Activated naive CD4-positive, alpha-beta T cell treated with anti-CD3 and anti-CD28 coated beads for 36 hours (primary cell): ENCODE measurements at places on chromosomes 3 and 15. TPM values are rescaled to one million over a fixed set of nuclear protein-coding genes. Genes with fewer than 3 reads are reported as not detected.

Gene SKOR1
- total RNA-seq = 0.07 TPM

- H3K27me3 ChIP-seq = peaks cover 21% of the 10 kb centered on the region
- H3K4me3 ChIP-seq = no peak overlapping the region
- H3K4me1 ChIP-seq = no peaks in the 10 kb centered on the region
- no peak for DNase-seq
- no peaks in the 10 kb centered on the region for H3K36me3 ChIP-seq
These were observed 126.2 kb downstream of the MDFIC2 start for GRCh38 chr3:70186221-70186620.

DNA sequence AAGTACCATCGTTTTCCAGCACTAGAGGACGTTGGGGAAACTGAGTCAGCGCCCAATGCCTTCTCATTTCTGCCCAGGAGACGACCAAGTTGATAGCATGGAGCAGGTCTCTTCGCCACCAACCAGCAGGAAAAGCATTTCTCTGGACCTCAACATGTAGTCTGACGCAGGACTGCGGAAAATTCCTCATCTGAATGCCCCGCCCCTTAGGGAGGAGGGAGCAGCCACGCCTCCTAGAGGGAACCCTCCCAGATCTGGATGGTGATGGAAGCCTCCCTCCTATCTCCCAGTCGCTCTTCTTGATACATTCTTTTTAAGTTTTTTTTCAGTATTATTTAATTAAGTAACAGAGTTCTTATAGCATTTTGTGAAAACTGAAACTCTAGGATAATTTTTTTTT, 17.4 kb upstream of the MINDY4B start:
- peaks cover 4% of the 10 kb centered on the region for H3K4me1 ChIP-seq
- DNase-seq = no peak
- H3K36me3 ChIP-seq = no peaks in the 10 kb centered on the region
- H3K4me3 ChIP-seq = no peak overlapping the region
- peaks cover 5% of the 10 kb centered on the region for H3K27me3 ChIP-seq
- H3K27ac ChIP-seq = no peak overlapping the region

DNA sequence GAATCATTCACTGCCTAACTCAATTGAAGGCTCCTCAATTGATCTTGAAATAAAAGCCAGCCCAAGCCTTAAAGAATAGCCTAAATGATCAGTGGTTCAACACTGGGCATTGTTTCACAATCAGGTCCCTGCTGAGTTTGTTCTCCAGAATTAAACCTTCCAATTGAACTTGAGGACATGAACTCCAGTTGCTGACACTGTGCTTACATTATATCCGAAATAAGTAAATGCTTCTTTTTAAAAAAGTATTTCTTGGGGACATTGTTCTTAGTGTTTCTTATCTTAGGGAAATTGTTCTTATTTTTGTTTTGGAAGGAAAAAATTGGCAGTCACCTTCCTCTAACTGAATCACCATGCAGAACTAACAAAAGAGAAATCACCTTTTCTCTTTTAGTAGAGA, 450.2 kb downstream of the RBMS3 start:
- H3K4me3 ChIP-seq = no peak overlapping the region
- H3K36me3 ChIP-seq = no peaks in the 10 kb centered on the region
- no peak overlapping the region for H3K27ac ChIP-seq
- H3K4me1 ChIP-seq = no peaks in the 10 kb centered on the region
- no peak for DNase-seq

Gene GOLGA6L10
- 1.4 TPM for total RNA-seq

DNA sequence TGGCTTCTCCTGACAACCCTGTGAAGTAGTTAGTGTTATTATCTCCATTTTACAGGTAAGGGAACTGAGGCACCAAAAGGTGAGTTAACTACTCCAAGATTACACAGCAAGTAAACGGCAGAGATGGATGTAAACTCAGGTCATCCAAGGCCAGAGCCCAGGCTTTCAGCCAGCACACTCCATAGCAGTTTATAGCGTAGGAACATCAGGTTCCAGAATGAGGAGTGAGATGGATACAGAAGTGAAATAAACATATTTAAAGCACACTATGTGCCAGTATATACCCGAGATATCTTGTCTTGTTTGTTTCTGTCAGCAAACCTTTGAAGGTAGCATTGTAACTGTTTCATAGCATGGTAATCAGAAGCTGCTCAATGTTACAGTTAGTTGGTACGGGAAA, 279.0 kb downstream of the OXSM start:
- no peaks in the 10 kb centered on the region for H3K36me3 ChIP-seq
- no peak for DNase-seq
- no peaks in the 10 kb centered on the region for H3K4me1 ChIP-seq
- H3K4me3 ChIP-seq = no peak overlapping the region
- no peaks in the 10 kb centered on the region for H3K27me3 ChIP-seq

DNA sequence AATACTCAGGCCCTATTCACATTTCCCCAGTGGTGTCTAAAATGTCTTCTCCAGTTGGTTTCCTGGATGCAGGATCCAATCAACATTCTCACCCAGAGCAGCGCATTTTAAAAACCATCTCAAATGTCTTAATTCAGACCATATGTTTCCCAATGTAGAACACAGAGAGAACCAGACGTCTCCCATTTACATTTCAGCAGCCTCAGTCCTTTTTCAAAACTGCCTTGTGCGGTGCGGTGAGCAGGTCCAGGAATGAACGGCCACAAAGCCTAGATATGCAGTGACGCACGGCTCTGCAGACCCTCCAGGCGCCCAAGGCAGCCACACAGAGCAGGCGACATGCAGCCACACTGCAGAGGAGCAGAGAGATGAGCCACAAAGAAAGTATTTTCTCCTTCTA, 66.1 kb upstream of the MEX3B start:
- H3K4me3 ChIP-seq = no peak overlapping the region
- peaks cover 2% of the 10 kb centered on the region for H3K4me1 ChIP-seq
- no peaks in the 10 kb centered on the region for H3K27me3 ChIP-seq
- H3K36me3 ChIP-seq = no peaks in the 10 kb centered on the region
- no peak overlapping the region for H3K27ac ChIP-seq
- DNase-seq = no peak

DNA sequence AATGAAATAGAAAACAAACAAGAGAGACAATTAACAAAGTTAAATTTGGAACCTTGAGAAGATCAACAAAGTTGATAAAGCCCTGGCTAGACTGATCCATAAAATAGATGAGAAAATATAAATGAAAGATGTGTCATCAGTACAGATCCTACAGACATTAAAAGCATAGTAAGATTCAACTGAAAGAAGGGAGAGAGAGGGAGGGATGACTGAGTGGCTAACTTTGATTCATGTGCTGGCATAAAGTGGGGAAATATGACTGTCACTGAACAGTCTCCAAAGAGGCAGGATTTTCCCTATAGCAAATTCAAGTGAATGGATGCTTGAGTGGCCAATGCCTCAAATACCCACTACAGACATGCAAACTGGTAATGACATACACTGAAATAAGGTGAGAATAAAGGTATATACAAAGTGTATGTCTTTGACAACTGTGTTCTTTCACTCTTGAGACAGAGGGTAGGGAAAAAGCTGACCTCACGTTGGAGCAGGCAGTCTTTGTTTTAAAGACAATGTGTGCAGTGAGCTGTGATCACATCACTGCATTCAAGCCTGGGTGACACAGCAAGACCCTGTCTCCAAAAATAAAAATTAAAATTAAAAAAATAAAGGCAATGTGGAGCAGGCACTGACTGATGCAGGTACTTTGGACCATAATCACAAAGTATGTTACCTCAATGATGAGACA, 35.9 kb upstream of the CHD2 start:
- peaks cover 3% of the 10 kb centered on the region for H3K36me3 ChIP-seq
- H3K4me1 ChIP-seq = no peaks in the 10 kb centered on the region
- H3K27ac ChIP-seq = no peak overlapping the region

Gene SLC24A5
- not detected for total RNA-seq

Gene ASB14
- not detected for total RNA-seq

DNA sequence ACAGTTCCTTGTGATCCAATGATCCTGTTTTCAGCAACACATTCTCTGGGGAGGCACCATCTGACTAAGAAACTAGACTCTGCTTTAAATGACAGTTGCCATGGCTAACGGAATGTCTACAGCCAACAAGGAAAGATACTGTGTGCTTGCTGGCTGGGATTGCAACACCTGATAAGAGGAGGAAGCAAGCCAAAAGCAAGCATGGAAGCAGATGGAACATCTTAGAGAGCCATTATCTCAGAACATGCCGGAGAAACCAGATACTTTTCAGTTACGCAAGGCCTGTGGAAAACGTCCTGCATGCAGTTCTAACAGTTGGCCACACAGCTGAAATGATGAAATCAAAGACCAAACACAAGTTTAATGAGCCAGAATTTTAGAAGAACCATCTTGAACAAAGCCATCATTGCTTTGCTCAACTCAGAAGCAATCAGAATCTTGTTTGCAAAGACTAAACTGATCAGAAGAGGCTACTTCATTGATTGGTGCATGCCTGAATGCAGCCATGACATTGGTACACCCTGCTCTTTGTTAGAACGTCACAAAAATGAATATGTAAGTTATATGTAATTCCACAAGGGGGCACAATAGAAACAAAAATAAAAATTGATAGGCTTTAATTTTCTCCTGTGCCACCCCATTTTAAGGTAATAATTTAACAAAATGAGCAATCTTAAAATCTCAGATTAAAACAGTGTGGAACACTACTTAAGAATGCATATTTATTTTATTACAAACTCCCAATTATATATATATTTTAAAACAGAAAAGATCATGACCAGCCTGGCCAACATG, 50.8 kb downstream of the GXYLT2 start:
- peak; percentile 26 for DNase-seq
- H3K27me3 ChIP-seq = no peaks in the 10 kb centered on the region
- H3K4me1 ChIP-seq = no peaks in the 10 kb centered on the region
- no peak overlapping the region for H3K27ac ChIP-seq
- no peaks in the 10 kb centered on the region for H3K36me3 ChIP-seq
- H3K4me3 ChIP-seq = no peak overlapping the region

Gene LIPH
- total RNA-seq = not detected

DNA sequence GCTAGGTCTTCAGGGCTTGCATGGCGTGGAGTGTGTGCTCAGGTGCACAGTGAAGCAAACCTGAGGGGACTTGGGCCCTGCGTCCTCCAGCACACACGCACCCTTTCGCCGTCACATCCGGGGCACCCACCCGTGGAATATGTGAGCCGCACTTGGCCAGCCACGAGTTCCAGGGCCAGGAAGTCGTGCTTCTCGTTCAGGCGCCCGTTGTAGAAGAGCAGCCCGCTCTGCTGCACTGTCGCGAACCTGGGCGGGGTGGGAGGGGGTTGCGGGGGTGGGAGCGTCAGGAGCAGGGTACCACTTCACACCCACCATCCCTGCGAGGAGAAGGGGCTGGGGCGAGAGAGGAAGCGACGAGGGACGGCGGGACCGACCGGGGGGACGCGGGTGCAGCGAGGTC, 7.1 kb downstream of the CELSR3 start:
- H3K27me3 ChIP-seq = peaks cover 13% of the 10 kb centered on the region
- peak overlapping the region; percentile 71 for H3K27ac ChIP-seq
- H3K36me3 ChIP-seq = no peaks in the 10 kb centered on the region
- peak overlapping the region; percentile 76 for H3K4me3 ChIP-seq

GRCh38 chr3:40317061-40317855, 7.8 kb downstream of the EIF1B start:
- no peak overlapping the region for H3K4me3 ChIP-seq
- no peaks in the 10 kb centered on the region for H3K27me3 ChIP-seq
- H3K36me3 ChIP-seq = peaks cover 8% of the 10 kb centered on the region
- H3K4me1 ChIP-seq = peaks cover 7% of the 10 kb centered on the region
- no peak overlapping the region for H3K27ac ChIP-seq

Gene SLC12A1
- not detected for total RNA-seq

GRCh38 chr15:100245855-100246254, 95.9 kb downstream of the ADAMTS17 start:
- no peak for DNase-seq
- H3K36me3 ChIP-seq = peaks cover 3% of the 10 kb centered on the region
- H3K27ac ChIP-seq = no peak overlapping the region
- no peaks in the 10 kb centered on the region for H3K27me3 ChIP-seq
- H3K4me3 ChIP-seq = no peak overlapping the region

Gene SCN11A
- total RNA-seq = 0.05 TPM

- no peak overlapping the region for H3K27ac ChIP-seq
- H3K4me3 ChIP-seq = no peak overlapping the region
- H3K36me3 ChIP-seq = no peaks in the 10 kb centered on the region
- peaks cover 13% of the 10 kb centered on the region for H3K4me1 ChIP-seq
These were observed 35.2 kb downstream of the DNASE1L3 start for GRCh38 chr3:58175437-58176184.

DNA sequence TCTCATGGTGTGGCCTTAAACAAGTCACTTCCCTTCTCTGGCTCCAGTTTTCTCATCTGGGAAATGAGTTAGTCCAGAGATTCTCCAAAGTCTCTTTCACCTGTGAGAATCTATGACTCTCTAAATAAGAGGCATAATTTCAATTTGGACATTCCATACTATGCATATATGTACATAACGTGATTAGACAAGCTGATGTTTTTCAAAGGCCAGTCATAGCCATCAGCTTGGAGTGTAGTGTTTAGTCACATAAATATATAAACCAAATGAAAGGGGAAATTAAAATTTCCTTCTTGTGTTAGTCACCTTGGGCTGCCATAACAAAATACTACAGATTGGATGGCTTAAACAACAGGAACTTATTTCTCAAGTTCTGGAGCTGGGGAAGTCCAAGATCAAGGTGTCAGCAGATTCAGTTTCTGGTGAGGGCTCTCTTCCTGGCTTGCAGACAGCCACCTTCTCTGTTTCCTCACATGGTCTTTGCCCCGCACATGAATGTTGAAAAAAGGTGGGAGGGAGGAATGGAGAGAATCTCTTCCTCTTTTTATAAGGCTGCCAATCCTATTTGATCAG, 19.4 kb downstream of the TMEM41A start:
- H3K36me3 ChIP-seq = peaks cover 25% of the 10 kb centered on the region
- no peaks in the 10 kb centered on the region for H3K27me3 ChIP-seq
- peaks cover 8% of the 10 kb centered on the region for H3K4me1 ChIP-seq

Gene DCUN1D1
- total RNA-seq = 38.4 TPM

Gene GABRG3
- not detected for total RNA-seq
